Inflammatory macrophage (primary cell): ENCODE measurements at places on chromosomes 4 and X.

GRCh38 chrX:50432829-50433289, 37.8 kb downstream of the DGKK start:
- DNase-seq = no peak

DNA sequence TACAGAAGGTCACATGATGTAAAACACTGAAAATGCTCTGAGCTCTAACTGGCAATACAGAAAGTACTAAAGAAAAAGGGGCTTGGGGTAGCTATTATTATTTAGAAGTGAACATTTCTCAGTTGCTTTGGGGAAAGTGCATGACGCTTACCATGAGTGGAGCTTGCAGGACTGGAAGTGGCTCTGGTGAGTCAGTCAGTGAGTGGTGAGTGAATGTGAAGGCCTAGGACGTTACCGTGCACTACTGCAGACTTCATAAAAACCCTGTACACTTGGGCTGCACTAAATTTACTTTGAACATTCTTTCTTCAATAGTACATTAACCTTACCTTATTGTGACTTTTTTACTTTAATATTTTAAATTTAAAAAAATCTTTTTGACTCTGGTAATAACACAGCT, 89.3 kb upstream of the ENPP6 start:
- DNase-seq = no peak

GRCh38 chr4:134632056-134632455, 430.5 kb upstream of the PABPC4L start:
- no peak for DNase-seq

DNA sequence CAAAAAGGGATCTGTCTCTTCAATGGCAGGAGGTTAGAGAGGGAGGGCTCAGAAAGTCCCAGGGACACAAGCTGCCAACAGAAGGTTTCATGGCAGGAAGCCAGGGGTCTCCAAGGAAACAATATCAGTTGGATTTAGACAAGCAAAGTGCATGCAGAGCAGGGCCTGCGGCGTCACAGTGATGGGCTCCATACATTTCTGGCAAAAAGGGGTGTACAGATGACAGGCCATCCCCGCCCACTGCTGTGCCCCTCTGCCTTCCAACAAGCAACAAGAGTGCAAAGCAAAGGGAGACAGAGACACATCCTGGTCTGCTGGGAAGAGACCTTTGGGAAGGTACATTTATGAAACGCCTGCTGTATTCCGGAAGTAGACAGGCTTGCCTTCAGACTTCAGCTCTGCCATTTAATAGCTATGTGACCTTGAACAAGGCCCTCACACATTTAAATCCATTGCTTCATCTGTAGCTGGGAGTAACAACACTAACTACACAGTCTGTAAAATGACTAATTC, 121.2 kb downstream of the AFAP1 start:
- DNase-seq = no peak

DNA sequence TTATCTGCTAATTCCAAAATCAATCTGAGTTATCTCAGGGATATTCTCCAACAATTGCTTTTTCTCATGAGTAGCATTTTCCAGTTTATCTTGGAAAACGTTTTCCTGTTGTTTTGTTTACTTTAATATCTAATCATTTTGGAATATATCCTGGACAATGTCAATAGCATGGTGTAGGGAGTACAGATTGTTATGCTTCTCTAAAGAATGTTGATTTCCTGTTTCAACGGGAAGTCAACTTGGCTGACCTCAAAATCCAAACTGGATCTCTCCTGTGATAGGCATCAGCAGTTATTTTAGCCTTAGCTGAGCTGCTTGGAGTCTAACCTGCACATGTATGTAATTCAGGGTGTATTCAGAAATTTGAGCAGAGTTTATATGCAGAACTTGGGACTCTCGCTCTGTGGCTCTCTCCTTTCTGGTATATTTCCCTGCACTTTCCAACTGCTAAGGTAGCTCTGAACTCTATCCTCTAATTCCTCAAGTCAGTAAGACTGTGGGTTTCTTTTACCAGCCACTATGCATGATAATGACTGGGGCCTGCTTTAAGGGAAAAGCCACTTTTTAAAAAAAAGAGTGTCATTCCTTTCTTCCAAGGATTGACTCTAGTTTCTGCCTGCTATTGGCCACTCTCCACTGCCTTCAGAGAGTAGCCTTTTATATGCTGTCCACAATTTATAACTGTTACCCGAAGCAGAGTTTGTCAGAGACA, 7.7 kb downstream of the PRSS48 start:
- no peak for DNase-seq

- no peak for DNase-seq
These were observed 28.5 kb upstream of the LIMCH1 start for GRCh38 chr4:41509451-41509866.

GRCh38 chr4:100882661-100883060, 364.8 kb upstream of the EMCN start:
- no peak for DNase-seq

DNA sequence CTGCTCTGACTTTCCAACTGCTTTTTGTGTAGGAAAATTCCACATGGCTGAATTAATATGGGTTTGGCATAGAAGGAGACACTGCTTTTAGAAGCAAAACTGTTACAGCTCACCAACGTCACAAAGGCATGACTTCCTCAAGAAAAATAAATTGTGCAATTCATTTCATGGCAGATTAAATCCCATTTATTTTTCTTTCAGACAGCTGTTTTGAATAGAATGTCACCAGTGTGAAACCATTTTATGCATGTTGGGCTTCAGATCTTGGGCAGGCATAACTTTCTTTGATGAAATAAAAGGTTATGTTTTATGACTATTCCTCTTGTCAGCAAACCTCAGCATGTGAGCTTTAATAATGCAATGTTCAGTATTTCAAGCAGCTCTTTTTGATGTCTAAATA, 542.8 kb downstream of the GALNTL6 start:
- no peak for DNase-seq

- no peak for DNase-seq
These were observed 104.2 kb downstream of the CHRDL1 start for GRCh38 chrX:110691446-110691845.

- DNase-seq = no peak
These were observed 122.1 kb downstream of the AFF1 start for GRCh38 chr4:87056881-87057280.

GRCh38 chr4:92953462-92953861, 649.7 kb downstream of the GRID2 start:
- DNase-seq = no peak

- no peak for DNase-seq
These were observed 3.2 kb upstream of the VGLL1 start for GRCh38 chrX:136528645-136529315.

GRCh38 chr4:160350944-160351343, 1248.1 kb downstream of the RAPGEF2 start:
- no peak for DNase-seq

GRCh38 chrX:122625239-122625638, 558.8 kb upstream of the GRIA3 start:
- DNase-seq = no peak
